ENCODE measurements at places on chromosomes 5 and 9.
A peak's percentile ranks its signal among the peaks of the same experiment; 100 is the strongest.

DNA sequence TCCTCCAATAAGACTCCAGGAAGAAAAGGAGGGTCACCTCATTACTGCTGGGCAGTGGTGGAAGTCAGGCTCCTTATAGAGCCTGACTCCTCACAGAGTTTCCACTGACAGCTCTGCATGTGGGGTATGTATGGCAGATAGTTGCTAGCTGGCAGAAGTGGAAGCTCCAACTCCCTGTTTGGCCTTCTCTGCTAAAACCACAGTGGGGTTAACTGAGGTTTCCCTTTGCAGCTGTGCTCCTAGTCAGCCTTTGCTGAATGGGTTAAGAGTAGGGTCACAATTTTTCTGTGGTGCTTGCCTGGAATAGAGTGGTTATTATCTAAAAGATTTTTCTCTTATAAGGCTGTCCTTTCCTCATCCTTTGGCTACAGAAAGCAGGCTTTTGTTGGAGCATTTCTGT lies 327.5 kb downstream of the FBXL17 start:
- no peak for DNase-seq

DNA sequence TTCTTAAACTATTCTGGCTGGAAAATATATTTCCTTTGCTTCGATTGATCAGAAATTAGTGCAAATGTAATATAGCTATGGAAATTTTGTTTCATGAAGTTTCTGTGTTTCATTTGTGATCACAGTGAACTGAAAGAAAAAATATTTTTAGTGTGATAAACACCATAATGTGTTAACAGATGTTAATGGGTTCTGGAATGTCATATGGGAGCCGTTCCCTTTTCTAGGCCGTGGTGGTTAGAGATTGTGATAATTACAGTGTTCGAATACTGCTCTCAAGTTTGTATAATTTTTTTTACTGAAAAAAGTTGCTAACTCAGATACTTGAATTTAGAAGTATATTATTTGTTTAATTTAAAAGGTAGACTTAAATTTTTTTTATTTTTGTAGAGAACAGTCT lies 19.3 kb downstream of the GAPVD1 start:
- DNase-seq, result no peak

GRCh38 chr5:164498438-164498837 lies 993.0 kb downstream of the MAT2B start:
- no peak for DNase-seq

DNA sequence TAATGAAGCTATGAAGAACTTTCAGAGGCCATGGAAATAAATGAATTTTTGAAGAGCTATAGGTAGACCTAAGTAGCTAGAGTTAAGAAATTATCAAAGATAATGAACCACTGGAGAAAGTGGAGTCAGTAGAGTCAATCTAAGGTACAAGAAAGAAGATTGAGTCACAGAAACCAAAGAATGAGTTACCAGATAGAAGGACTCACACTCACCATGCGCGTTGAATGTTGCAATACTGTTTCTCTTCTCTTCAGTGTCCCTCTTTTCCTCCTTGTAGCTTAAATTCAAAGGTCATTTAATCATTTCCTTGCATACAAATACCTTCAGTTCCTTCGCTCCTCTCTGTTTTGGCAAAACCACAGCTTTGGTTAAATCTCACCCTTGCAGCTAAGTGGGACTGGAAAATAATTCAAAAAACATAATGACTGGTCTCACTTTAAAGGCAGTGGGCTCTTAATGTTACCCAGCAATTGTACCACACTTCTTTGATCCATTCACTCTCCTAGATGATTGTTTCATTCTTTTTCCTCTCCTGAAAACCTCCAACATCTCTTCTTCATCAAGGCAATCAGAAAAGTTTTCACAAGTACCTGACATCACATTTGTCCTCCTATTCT lies 58.3 kb downstream of the NIPBL start:
- peak; percentile 6 for DNase-seq

DNA sequence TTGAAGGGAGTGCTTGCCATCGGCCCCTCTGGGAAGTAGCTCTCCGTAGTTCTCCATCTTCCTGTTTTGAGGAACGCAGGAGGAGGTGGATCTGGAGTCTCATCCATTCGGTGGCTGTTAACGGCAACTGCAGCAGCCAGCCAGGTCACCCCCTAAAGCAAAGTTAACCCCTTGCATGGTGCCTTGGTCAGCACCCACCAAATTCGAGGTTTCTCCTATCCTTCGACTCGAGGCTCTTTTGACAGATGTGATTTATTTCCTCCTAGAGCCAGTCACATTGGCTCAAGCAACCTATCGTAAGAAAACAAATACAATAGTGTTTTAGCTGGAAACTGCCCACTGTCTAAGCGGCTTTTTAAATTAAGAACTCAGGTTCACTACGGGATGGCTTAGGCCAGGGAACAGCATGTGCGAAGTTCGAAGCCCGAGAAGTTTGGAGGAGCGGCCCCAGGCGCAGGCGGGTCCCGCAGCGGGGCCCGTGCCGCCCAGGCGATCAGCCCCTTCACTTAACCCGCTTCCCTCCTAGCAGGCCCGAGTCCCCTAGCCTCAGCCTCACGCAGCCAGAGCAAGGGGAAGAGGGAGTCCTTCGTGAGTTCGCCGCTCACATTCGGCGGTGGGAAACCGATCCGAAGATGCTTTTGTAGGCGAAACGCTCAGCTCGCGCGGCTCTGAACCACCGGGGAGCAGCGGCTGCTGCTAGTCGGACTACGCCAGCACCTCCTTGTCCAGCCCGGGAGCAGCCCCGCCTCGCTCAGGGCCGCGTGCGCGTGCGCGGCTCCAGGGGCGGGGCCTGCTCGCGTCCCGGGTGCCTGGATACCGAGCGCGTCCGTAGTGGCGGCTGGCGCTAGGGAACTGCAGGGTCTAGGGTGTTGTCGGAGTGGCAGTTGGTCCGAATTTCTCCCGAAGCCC lies at the start of gene ROPN1L:
TSS of gene ROPN1L (plus strand) at position 797 of the 909 bp plus-strand sequence. CDS start 289 bp downstream, outside the sequence.
- DNase-seq, result peak; percentile 85

- no peak for DNase-seq
Measured at GRCh38 chr5:149063017-149063687, at the start of gene SH3TC2. TSS of gene SH3TC2 (minus strand) at chr5:149063062. CDS start at chr5:149063022, 40 bp downstream.

DNA sequence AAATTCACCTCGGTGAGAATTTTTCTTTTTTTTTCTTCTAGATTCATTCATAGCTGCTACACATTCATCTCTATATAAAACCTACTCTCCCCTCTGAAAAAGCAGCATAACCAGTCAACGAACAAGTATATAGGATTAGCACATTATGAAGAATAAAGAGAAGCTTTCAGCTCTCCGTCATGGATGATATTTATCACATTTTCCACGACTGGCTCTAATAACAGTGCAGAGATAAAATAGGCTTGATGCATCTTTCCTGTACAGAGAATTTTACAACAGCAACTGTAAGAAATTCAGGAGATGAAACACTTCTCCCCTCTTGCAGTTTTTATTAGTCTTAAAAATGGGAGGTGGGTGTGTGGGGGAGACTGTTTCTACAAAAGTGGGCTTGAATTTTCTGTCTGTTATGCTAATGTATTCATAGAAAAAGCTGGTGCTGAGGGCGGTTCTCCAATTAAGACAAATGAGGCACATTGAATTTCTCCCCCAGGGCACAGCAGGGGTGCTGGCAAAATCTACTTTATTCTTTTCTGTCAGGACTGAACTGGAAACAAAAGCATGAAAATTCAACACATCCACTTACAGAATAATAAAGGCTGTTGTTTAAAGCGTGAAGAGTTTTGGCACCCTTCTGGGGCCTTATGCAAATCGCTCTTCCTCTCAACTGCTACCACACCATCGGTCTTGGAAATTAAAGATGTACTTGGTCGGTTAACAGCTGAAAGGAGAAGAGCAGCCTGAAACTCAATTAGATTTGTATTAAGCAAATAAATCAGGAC lies 233.9 kb upstream of the ZNF608 start:
- no peak for DNase-seq

DNA sequence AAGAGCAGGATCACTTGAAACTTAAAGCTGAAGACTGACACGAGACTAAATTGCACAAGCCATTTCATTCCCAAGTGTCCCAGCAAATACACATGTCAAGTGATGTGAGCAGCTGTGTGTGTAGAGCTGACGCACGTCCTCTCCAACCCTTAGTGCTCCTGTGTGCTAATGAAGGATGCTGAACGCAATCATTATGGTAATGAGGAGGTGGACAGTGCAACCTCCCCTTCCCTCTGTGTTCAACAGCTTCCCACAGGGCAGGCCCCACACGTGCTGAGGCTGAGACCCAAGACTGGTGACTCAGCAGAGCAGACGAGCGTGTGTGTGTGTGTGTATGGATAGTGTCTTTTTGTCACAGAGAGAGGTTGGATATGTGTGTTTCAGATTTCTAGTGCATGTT lies 702.1 kb downstream of the SEMA5A start:
- no peak for DNase-seq

Data from stimulated activated naive CD8-positive, alpha-beta T cell treated with anti-CD3 and anti-CD28 coated beads, Interleukin-15, Interleukin-2, amounts not matched to agents 100 U/mL and 50 U/mL, for 24 hours (primary cell).